ENCODE measurements at places on chromosomes 3 and 15. TPM values are rescaled to one million over a fixed set of nuclear protein-coding genes. Genes with fewer than 3 reads are reported as not detected.

Gene CPLX3
- total RNA-seq: 0.20 TPM

Gene MYRIP
- 0.99 TPM for total RNA-seq

Gene GPR160
- total RNA-seq: 4.6 TPM

Gene CTNNB1
- 728 TPM for total RNA-seq

Gene MYZAP
- total RNA-seq: 8.3 TPM

Gene CAMKV
- total RNA-seq: 0.89 TPM

Gene AGBL1
- 4.8 TPM for total RNA-seq

Gene EAF2
- total RNA-seq: 10.0 TPM

Gene DZIP3
- 12.8 TPM for total RNA-seq

Gene PPM1L
- 12.0 TPM for total RNA-seq

Gene SCN10A
- total RNA-seq: not detected

Gene CP
- 1.1 TPM for total RNA-seq

Gene NEO1
- total RNA-seq: 66.0 TPM

Gene SERINC4
- 0.10 TPM for total RNA-seq

Gene MAP1A
- 14.3 TPM for total RNA-seq

Gene TLR9
- not detected for total RNA-seq

Gene ANKRD63
- not detected for total RNA-seq

Gene ZNF501
- total RNA-seq: 5.1 TPM

Gene OSBPL10
- total RNA-seq: 10.9 TPM

Gene SCAANT1
- total RNA-seq: not detected

Gene GPR149
- not detected for total RNA-seq

Gene LINGO1
- total RNA-seq: 4.6 TPM

Gene ROBO2
- total RNA-seq: 42.3 TPM

Gene ALDH1A3
- 26.0 TPM for total RNA-seq

Gene CATSPER2
- 1.8 TPM for total RNA-seq

Gene MESP2
- total RNA-seq: 0.30 TPM

Gene FBXL22
- total RNA-seq: 1.9 TPM

Gene ANKRD28
- total RNA-seq: 62.4 TPM

Gene CYP1A2
- 0.10 TPM for total RNA-seq

Gene ZBED2
- total RNA-seq: 1.4 TPM

Gene LEKR1
- total RNA-seq: 0.69 TPM

Gene ADPRH
- 2.7 TPM for total RNA-seq

Gene PLSCR2
- not detected for total RNA-seq

Gene LRRN1
- total RNA-seq: 20.9 TPM

Gene SERPINI1
- total RNA-seq: 14.6 TPM

Gene MNS1
- total RNA-seq: 4.4 TPM

Gene SAXO2
- 1.3 TPM for total RNA-seq

Gene RHOV
- 19.4 TPM for total RNA-seq

Gene FAN1
- 19.4 TPM for total RNA-seq

Gene WDR93
- total RNA-seq: 0.20 TPM

Gene GOLGA8Q
- total RNA-seq: 4.7 TPM

Gene GOLGA6C
- total RNA-seq: not detected
